ENCODE measurements at places on chromosomes 12 and 14.

DNA sequence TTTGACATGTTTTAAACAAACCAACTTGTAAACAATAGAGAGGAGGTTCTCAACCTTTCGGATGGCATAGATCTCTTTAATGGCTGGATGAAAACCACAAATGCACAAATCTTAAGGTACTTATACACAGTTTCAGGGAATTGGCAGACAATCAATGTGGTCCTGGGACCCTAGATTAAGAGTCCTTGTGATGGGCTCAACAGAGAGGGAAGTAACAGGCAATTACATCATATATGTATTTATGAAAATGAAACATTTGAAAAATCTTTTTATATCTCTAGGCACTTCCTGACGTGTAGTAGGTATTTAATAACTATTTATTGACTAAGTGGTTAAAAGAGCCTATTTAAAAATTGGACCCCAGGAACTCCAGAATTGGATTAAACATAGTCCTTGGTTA is 897 bp downstream of the ACTR10 start:
- DNase-seq, result peak; percentile 18

- no peak for DNase-seq
These were observed 36.3 kb upstream of the OAS1 start for GRCh38 chr12:112870267-112870980.

DNA sequence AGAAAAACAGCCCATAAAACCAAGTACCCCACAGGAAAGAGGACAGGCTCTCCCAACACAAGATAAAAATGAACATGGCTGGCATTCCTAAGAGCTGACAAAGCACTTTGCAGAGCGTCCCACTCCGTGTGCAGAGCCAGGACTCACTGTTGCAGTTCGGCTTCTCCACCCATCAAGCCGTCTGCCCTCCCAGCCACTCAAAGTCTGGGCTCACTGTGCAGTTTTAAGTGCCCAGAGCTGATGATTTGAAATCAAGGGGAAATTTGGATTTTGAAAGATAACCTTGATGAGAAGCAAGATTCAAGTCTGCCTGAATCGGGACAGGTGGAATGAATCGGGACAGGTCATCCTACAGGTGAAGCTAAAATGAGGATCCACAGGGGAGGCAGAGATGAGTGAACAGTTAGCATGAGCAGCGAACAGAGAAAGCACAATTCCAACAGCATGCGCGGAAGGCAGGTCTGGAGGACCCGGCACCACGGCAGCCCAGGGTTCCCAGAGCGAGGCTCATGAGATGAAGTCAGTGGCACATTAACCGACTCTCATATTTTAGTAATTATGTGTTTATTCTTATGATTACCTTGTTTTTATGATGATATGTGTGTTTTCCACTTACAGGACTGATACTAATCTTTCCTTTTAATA is 39.8 kb upstream of the GPR68 start:
- no peak for DNase-seq

- DNase-seq, result no peak
These were observed 170.0 kb downstream of the CCDC91 start for GRCh38 chr12:28360253-28360652.

- DNase-seq, result no peak
These were observed 234.8 kb downstream of the DUSP6 start for GRCh38 chr12:89117448-89118034.

- DNase-seq, result no peak
These were observed at the start of gene SLC8A3 for GRCh38 chr14:70188659-70189455. Gene SLC8A3 (minus strand): TSS chr14:70188951. CDS start chr14:70168422, 20,529 bp downstream.

DNA sequence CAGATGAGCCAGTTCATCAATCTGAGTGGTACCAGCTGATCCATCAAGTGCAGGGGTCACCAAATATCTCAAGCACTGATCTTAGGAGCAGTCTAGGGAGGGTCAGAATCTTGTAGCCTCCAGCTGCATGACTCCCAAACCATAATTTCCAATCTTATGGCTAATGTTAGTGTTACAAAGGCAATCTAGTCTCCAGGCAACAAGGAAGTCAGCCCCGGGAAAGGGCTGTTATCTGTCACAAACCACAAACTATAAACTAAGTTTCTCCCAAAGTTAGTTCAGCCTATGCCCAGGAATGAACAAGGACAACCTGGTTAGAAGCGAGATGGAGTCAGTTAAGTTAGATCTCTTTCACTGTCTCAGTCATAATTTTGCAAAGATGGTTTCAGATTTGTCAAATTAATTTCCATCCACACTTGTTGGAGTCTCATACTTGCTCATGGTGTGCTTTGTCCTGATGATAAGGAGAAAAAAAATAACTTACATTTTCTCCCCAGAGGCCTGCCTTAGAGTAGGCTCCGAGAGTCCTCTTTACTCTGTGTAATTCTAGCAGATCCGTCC is 3.9 kb upstream of the ABHD4 start:
- DNase-seq, result no peak

GRCh38 chr14:97359341-97359740 is 562.2 kb downstream of the VRK1 start:
- no peak for DNase-seq

GRCh38 chr12:71892059-71892458 is 46.6 kb upstream of the TPH2 start:
- DNase-seq, result no peak

GRCh38 chr12:31272607-31273225 is 53.2 kb downstream of the SINHCAF start:
- no peak for DNase-seq

GRCh38 chr12:101018540-101018939 is 191.5 kb downstream of the SLC5A8 start:
- DNase-seq, result peak; percentile 62

DNA sequence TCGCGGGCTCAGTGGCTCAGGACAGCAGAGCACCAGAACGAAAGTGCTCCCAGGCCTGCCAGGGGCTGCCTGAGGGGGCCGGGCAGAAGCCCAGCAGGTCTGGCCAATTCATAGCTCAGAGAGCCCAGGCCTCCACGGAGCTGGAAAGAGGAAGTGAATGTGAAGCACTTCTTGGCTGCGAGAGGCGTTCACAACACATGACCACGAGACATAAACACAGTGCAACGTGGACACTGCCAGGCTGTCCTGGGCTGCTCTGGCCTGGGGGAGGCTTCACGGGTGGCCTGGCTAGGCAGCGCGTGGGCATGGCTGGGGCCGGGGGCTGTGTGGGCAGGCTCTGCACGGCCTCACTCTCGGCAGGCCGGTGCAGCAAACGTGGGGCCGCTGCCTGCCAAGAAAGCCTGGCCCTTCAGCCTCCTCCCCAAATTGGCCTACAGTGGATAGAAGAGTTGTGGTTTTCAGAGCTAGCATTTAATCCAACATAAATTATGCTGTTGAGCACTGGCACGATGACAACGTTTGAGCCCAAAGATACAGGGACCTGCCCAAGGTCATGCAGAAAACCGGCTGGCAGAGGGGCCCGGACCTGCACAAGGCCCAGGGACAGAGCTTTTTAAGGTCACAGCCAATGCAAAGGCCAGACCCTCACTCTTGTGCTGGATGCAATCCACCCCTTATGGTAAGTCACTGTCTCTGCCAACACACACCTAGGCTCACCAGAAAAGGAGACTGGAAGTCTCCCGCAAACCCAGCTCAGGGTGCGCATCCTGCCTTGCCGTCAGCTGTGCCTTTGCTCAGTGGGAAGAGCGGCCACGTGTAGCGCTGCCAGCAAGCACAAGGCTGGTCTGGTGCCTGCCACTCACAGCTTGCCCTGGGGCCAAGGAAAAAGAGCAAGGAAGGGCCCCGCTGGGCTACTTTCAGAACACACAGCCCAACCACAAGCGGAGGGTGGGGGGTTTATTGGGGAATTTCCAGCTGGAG is 8.6 kb downstream of the SLC25A29 start:
- DNase-seq, result no peak

- DNase-seq, result no peak
These were observed 390.7 kb downstream of the APAF1 start for GRCh38 chr12:99035803-99036202.

- DNase-seq, result no peak
These were observed 33.1 kb upstream of the COL2A1 start for GRCh38 chr12:48037267-48037915.

DNA sequence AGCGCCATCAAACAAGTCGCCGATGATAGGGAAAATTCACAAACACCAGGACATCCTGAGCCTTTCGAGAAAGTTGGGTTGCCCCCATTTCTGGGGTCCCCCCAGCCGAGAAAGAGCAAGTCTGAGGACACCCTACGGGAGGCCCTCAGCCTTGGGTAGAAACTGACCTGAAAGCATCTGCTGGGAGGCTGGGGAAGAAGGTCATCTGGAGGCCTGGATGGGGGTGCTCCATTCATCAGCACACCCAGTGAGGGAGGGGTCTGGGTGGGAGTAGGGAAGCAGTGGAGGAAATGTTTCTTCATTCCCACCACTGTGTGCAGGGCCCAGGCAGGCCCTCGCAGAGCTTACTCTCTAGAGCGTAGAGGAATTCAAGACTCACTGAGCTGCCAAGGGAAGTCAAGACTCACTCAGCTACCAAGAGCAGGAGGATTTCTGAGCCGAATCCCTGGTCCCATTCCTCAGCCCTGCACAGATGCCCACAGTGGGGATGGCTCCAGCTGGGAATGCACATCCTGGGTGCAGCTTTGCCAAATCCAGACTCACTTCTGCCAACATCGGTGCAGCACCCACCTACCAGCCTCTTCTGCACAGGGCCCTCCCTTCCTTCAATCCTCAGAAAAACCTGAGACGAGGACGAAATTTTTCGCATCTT is 38.1 kb downstream of the DIO3 start:
- no peak for DNase-seq

DNA sequence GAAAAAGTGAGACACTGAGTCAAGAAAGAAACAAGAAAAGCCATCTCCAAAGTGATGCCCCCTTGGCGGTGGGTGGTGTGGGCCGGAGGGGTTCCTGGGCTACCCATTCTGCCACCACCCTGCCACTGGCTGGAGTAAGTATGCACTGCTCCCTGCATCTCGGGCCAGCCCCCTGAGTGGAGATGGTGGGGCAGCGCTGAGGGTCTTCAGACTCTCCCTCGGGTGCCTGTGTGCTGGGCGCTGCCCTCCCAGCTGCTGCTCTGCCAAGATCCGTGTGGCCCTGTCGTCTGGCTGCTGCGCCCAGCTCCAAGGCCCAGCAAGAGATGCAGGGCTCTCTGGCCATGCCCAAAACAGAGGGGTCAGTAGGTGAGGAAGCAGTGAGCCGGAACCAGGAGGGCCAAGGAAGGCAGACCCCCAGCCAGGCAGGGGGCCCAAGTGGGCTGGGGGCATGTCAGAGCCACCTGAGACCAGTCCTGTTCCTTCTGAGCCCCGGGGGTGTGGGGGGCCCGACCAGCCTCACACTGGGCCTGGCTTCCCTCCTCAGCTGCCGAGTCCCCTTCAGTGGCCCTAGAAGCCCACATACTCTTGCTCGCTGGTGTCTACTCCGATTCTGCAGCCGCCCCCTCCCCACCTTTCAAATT is 5.2 kb downstream of the GPR132 start:
- DNase-seq, result no peak

DNA sequence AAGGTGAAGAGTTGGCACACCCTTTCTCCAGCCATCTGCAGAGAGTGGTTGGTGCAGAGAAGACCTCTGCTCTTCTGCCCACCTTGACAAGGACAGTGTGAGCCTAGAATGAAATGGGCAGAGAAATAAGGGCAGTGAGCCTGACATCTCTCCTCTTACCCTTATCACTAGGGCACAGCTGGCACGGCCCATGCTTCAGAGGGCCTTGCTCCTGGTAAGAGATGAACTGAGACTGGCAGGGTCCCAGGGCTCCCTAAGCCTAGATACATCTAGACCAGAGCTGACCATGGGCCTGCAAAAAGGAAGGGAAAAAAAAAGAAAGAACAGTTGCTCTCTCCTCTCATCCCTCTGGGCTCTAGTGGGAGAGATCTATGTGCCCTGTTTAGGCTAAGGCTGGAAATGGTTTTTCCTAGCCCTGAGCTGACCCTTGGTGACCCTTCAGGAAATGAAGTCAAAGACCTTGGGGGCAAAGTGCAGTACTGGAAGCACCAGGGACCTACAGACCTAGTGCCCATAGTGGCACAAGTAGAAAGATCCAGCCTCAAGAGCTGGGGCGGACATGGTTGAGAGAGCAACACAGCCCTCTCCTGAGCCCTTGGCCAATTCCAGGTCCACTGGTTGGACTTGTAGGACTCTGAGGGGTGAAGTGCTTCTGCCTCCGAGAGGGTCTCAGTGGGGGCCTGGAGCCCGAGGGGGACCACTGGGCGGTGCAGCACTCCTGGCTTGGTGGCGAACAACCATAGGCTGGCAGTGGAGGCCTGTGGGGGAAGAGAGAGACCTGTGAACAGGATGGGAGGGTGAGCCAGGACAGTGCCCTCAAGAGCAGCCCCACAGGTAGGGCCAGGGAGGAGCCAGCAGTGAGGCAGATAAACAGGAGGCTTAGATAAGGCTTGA is 22.0 kb downstream of the PRPF40B start:
- no peak for DNase-seq

DNA sequence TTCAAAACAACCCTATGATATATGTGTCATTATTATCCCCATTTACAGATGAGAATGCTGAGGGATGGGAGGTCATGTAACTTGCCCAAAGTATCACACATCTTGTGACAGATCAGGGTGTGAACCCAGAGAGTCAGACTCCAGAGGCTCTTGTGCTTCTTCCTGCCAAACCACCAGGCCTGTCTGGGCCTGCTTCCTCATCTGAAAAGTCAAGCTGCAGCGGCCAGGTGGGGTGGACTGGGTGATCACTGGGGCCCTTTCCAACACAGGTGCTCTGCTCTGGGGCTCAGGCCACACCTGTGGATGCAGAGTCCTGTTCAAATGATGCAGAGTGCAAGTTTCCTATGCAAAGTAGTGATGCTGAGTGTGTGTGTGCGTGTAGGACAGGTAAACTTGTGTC is 26.7 kb downstream of the TSPAN11 start:
- DNase-seq, result no peak

- peak; percentile 71 for DNase-seq
These were observed 74.3 kb upstream of the CPM start for GRCh38 chr12:69007101-69007854.

- no peak for DNase-seq
These were observed 5.5 kb downstream of the NDRG2 start for GRCh38 chr14:21019366-21019765.

- no peak for DNase-seq
These were observed 203.4 kb upstream of the DDHD1 start for GRCh38 chr14:53356361-53357150.

Measured in RKO (cell line).